Upper lobe of left lung (tissue), 6 donors: ENCODE measurements at places on chromosomes 13 and 19.

DNA sequence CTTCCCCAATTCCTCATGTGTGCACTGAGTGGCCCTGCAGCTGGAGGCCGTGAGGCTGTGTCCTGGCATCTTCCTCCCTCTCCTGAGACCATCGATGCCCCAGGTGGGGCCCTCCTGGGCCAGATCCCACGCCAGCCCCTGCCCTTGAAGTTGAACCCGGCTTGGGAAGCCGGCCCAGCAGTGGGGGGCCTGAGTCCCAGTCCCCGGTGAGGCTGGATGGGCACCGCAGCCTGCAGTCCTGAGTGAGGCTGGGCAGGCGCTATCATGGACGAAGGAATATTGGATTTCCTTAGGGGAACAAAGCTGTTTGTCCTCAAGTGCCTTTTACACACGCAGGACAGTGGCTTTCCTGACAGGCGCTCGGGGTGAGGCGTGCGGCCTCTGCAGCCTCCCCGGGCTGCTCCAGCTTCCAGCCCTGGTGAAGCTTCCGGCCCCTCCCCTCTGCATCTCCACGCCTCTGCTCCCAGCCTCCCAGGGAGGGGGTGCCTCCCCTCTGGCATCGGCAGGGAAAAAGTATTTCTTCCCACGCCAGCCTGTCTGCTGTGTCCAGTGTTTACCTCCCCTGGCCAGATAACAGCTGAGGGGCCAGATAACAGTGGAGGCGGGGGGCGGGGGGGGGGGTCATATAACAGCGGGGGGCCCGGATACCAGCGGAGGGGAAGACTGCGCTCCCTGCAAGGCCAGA, 159.5 kb downstream of the KDM4B start:
- DNase-seq, result no peak

DNA sequence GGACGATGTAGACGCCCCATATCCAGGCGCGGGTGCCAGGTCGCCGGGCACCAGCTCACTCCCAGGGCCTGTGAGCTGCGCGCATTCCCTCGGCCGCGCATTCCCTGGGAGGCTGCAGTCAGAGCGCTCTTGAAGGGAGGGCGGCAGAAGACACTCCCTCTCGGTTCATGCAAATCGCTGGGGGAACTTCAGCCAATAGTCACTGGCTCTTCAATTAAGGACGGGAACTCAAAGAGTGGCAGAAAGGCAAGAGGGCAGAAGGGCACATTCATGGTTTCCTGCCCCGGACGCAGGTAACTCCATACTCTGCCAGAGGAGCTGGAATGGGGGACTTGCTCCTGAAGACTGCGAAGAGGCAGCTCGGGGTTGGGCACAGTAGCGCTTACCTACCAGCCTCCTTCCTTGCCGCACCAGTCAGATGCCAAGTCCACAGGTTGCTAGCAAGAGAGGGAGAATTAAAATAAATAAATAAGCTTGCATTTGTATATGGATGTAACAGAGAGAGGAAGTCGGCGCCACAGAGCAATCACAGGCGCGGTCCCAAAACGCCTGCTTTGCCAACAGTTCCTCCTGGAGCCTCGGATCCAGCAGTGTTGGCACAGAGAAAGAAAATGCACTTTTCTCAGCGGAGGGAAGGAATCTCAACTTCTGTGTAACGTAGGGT, 459 bp downstream of the PCDH20 start:
- DNase-seq, result peak; percentile 77

DNA sequence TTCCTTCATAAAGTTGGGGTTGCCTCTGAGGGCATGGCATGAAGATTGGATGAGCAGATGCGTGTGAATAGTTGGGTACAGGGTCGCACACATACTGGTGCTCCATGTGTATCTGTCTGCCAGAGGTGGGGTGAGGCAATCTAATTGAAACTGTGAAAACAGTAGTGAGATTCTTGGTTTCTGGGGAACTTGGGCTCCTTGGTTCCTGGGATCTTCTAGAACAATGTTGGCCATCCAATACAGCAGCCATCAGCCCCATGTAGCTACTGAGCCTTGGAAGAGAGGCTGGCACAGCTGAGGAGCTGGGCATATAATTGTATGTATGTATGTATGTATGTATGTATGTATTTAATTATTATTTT, 616 bp downstream of the FCHO1 start:
- DNase-seq, result no peak

GRCh38 chr13:31699650-31700049, 39.7 kb upstream of the RXFP2 start:
- DNase-seq, result no peak

- no peak for DNase-seq
Measured at GRCh38 chr13:48904668-48905290, 70.9 kb upstream of the FNDC3A start.
